Activated naive CD4-positive, alpha-beta T cell (primary cell): ENCODE measurements at places on chromosomes 16 and 17.

DNA sequence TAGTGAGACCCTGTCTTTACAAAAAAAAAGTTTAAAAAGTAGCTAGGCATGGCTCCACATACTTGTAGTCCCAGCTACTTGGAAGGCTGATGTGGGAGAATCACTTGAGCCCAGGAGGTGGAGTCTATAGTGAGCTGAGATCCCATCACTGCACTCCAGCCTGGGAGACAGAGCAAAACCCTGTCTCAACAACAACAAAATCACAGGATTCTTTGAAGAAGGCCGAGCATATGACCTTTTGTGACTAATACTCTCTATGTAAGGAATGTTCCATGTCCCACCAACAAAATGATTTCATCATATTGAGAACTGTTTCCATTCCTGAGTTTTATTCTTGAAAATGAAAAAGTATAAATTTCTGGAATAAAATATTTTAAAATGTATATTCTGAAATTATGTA is 58.9 kb upstream of the EFCAB3 start:
- DNase-seq = no peak

- no peak for DNase-seq
Measured at GRCh38 chr17:1462164-1463112, 6.4 kb upstream of the CRK start.

- no peak for DNase-seq
Measured at GRCh38 chr16:78133919-78134318, 34.5 kb downstream of the WWOX start.

- DNase-seq = no peak
Measured at GRCh38 chr17:44672479-44673093, 16.3 kb downstream of the MEIOC start.

DNA sequence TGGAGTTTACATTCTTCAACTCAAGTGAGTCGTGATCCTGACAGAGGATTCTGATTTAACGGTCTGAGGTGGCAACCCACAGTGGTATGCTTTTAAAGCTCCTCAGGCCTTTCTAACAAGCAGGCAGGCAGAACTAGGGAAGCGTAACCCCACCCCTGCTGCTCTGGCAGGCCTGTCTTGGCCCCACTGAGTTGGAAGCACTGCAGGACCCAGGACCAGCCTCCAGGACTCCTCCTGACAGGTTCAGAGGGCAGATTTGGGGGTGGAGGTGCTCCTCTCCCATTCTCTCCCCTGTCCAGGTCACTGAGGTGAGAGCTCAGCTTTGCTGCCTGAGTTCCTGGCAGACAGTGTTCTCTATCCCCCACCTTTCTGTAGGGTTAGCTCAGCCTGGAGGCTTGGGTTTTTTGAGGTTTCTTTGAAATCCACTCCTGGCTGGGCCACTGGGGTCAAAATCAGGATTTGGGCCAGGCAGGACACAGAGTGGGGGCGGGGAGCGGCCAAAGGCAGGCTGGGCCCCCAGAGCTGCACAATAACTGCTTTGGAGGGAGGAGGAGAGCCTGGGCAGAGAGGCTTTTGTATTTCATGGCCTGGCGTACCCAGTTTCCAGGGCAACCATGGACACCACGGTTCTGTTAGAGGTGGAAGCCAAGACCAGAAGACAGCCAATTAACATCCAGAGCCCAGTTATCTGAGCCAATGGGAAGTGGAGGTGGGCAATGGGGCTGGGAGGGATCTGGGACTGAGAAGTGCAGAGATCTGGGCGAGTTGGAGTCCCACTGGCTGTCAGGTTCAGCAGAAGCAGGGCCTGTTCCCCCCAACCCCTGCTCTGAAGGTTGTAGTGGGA is 9.5 kb downstream of the MRPL27 start:
- no peak for DNase-seq

GRCh38 chr17:51244041-51244440 is 15.8 kb downstream of the MBTD1 start:
- no peak for DNase-seq

DNA sequence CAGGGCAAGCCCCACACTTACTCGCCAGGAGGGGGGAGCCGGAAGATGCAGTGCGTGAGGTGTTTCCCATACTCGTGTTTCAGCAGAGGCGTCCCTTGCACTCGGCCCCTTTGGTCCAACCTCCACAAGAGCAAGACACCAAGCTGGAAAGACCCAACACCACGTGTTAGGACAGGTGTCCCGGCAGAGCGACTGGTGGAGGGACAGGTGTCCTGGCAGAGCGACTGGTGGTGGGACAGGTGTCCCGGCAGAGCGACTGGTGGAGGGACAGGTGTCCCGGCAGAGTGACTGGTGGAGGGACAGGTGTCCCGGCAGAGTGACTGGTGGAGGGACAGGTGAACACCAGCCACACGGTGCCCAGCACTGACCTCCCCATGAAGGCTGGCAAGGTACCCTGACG is 19.4 kb downstream of the IFT140 start:
- no peak for DNase-seq

DNA sequence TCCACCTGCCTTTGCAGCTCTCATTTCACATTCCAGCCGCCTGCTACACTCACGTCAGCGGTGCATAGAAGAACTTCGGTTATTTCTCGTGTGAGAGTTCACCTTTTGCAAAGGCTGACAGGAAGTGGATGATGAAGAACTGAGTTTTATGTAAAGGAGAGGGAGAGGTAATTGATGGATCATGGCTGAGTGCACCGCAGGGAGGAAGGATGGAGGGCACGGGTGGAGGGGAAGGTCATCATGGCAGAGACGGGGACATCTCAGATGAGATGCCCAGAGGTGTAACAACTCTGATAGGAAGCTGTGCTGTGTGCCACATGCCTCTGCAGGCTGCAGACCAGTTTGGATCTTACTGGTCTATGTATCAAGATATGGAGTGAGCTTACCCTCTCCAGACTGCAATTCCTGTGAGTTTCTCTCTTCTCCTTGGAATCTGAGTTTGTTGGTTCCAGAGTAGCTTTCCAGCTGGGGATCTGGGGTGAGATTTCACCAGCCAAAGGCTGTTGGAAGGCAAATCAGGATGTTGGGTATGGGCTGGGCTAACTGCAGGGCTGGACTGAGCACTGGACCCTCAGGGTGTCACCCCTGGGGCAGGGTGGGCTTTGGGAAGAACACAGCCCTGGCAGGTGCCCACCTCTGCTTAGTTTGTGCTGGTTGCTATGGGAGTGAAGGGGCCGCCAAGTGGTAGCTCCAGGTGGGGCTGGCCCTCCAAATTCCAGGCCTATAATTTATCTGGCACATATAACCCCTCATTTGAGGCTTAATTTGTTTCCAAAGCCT is 777.0 kb downstream of the KCNJ18 start:
- DNase-seq = no peak

DNA sequence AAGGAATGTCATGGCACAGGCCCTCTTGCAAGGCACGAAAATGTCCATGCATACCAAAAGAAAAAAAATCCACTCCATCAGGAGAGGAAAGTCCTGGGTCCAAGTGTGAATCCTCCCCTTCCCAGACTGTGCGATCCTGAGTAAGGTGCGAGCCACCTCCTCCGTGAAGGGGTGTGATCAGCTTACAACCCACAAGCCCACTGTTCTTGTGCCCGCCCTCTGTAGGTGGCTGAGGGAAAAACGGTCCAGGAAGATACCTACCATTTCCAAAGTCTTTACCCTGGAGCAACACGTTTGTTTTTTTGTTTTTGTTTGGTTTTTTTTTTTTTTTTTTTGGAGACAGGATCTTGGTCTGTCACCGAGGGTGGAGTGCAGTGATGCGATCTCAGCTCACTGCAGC is 116.5 kb downstream of the ZNF423 start:
- no peak for DNase-seq

GRCh38 chr16:23509441-23509754 is 896 bp downstream of the GGA2 start:
- DNase-seq = no peak

DNA sequence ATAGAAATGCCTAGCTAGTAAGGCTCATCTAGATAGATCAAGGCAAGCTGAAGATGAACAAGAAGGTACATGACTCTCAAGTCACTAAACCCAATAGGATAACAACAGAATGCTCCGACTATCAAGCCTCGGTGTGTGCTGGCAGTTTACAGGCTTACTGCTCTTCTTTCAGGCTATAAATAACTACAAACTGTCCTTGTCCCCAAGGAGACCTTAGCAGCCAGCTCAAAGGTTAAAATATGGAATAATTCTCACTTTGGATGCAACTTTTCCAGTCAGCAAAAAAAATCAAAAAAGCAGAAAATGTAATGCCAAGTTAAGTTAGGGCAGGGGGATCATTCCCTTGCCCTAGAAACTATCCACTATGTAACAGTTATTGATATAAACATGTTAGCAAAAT is 44.6 kb downstream of the SPOP start:
- no peak for DNase-seq

DNA sequence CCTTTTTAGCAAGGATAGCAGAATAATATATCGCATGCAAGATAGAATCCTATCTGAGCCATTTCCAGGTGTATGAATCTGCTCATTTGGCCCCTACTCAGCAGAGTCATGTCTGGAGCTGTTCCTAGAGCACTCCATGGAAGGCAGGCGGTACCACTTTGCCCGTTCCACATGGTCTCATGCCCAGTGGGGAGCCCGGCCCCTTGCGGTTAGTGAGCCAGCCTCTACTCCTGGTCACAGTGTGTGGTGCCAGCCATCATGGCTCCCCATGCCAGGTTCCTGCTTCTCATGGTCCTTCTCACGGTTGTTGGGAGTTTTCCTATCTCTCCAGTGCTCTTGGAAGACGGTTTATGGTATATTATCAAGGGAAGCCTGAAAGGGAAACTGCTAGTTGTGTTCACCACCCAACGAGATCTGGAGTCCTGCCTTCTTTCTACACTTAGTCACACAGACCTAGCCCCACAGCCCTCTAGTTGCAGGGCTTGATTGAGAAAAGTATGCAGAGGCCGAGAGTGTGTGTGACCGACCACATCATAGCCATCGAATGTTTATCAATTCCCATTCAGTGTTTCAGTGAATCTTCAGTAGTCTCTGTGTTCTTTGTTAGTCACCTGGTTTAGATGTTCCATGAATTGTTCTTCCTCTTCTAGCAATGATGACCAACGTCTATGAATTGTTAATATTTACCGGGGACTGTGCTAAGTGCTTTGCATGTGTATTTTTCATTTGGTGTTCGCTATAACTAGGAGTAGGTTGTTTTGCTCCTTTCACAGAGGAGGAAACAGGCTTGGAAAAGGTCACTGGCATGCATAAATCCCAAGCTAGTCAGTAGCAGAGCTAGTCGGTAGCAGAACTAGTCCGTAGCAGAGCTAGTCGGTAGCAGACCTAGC is 9.6 kb downstream of the JPT2 start:
- no peak for DNase-seq

DNA sequence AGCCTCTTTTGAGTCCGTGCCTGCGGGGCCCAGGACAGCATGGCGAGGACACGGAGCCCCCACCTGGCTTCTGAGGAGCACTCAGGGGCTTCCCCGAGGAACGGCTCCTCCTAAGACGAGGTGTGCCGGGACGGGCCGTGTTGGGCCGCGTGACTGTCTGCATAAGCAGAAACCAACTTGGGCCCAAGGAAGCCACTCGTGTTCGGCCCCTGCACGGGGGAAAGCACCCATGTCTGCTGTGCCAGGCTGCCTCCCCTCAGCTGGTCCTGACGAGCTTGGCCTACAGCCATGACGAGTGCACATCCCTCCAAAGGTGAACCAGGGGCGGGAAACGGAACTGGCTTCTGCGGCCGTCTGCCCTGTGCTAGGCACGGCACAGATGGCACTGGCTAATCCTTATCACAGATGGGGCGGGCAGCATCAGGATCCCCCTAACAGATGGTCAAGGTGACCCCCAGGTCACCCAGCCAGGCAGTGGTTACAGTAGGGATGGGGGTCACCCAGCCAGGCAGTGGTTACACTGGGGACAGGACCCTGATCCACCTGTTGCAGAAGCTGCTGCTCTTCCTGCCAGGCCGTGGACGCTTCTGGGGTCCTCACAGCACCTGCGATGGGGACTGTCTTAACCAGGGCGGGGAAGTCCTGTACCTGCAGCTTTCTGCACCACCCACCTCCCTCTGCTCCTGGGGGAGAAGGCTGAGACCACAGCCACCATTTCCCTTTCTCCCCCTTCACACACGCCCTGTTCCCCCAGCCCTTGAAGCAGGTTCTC is 25.6 kb downstream of the MRM3 start:
- no peak for DNase-seq

GRCh38 chr17:70120425-70120824 is 45.4 kb downstream of the KCNJ16 start:
- DNase-seq = no peak

DNA sequence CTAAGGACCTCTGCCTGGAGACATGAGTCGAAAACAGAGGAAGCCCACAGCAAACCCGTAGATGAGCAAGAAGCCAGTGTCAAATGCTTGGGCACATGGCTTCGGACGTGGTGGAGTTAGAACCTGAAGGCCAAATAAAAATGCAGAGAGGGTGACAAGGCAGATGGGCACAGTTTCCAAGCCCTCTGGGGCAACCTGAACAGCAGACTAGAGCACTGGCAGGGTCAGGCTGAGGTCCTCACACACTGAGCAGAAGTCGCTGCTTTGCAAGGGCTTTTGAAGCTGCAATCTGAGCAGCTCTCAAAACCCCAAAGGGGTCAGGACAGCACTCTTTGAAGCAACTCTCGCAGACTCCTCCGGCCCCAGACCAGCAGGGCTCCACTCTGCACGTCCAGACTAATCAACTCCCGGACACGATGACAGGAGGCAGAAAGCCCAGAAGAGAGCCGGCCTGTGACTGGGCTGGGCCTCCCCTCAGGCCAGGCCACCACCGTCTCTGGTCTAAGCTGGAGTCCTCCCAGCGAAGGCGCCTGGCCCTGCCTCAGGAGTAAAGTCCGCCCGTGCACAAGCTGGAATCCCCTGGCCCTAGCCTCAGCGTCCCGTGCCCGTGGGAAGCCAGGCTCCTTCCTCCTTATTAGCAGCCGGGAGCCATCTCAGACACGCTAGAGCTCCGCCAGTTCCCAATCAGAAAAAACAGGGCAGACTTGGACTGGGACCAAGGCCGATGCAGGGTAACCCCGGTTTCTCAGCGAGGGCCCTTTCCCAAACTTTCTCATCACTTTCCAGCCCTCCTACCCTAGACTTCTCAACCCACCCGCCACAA is 924 bp downstream of the SMARCD2 start:
- DNase-seq = no peak

DNA sequence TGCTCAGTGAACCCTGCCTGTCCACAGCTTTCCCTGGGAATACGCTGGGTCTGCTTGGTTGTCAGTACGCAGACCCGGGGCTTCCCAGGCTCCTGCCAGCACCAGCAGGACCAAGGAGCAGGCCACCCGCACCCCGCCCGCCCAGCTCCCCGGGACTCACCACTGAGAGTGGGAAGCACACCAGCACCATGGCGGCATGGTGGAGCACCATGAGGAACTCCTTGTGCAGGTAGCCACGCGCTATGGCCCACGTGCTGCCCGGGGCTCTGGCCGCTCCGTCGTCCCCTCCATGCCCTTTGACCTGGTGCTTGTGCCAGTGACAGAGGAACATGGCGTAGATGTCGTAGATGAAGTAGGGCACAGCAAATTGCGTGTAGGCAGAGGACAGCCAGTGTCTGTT is 3.5 kb downstream of the C16orf92 start:
- DNase-seq = no peak
